ENCODE measurements at places on chromosomes 7 and 10. TPM values are rescaled to one million over a fixed set of nuclear protein-coding genes. Genes with fewer than 3 reads are reported as not detected.

Gene ZNF746
- total RNA-seq: 22.9 TPM

Gene UNC5B
- total RNA-seq: 12.6 TPM

Gene MDFIC
- total RNA-seq: 9.7 TPM

Gene DDX21
- total RNA-seq: 120 TPM

Gene RBP3
- total RNA-seq: not detected

Gene SLC16A9
- total RNA-seq: 7.8 TPM

Gene SLC18A3
- total RNA-seq: not detected

Gene ZP3
- 17.1 TPM for total RNA-seq

Gene PPP1R17
- not detected for total RNA-seq

Gene SYT15
- total RNA-seq: 0.08 TPM

Gene ST8SIA6
- not detected for total RNA-seq
